ENCODE measurements at places on chromosomes 7 and 10.

- no peak for DNase-seq
These were observed 14.7 kb upstream of the ASB4 start for GRCh38 chr7:95471071-95471470.

DNA sequence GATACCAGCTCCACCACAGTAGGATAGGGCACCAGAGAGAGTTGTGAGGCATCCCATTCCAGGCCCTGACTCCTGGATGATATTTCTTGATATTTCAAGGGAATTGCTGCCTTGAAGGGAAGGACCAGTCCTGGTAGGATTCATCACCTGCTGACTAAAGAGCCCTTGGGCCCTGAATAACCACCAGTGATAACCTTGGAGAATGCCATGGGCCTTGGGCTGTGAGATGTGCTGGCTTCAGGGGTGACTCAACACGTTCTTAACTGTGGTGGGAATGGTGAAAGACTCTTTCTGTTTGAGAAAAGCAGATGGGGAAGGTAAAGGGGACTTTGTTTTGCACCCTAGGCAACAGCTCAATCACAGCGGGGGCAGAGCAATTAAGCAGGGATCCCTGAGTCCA is 21.4 kb upstream of the ASZ1 start:
- no peak for DNase-seq

- DNase-seq, result no peak
These were observed 104.7 kb downstream of the GPR85 start for GRCh38 chr7:112981966-112982365.

DNA sequence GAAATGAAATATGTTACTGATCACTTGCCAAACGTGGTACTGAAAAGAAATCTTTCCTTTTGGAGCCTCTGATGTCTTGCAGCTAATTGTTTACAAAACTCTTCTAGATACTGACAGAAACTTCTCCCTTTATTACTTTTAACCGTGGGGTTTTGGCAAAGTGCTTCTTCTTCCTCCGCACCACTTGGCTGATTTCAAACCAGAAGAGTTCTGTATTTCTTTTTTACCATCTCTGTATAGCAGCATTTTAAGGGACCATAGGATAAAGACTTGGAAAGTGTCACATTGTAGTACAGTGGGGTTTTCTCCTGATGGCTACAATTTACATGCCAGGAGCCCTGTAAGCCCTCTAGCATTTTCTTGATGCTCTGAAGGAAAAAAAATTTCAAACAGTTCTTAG is 21.9 kb upstream of the CREB5 start:
- DNase-seq, result no peak

DNA sequence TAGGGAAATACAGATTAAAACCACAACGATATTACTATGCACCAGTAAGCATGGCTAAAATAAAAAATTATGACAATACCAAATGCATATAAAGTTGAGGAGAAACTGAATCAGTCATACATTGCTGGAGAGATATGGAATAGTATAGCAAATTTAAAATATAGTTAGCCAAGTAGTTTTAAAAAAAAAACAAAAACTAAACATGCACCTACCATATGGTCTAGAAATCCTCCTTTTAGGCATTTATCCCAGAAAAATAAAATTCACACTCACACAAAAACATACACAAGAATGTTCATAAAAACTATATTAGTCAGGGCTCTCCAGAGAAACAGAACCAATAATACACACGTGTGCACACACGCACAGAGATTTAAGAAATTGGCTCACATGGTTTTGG is 175.8 kb downstream of the IPMK start:
- no peak for DNase-seq

DNA sequence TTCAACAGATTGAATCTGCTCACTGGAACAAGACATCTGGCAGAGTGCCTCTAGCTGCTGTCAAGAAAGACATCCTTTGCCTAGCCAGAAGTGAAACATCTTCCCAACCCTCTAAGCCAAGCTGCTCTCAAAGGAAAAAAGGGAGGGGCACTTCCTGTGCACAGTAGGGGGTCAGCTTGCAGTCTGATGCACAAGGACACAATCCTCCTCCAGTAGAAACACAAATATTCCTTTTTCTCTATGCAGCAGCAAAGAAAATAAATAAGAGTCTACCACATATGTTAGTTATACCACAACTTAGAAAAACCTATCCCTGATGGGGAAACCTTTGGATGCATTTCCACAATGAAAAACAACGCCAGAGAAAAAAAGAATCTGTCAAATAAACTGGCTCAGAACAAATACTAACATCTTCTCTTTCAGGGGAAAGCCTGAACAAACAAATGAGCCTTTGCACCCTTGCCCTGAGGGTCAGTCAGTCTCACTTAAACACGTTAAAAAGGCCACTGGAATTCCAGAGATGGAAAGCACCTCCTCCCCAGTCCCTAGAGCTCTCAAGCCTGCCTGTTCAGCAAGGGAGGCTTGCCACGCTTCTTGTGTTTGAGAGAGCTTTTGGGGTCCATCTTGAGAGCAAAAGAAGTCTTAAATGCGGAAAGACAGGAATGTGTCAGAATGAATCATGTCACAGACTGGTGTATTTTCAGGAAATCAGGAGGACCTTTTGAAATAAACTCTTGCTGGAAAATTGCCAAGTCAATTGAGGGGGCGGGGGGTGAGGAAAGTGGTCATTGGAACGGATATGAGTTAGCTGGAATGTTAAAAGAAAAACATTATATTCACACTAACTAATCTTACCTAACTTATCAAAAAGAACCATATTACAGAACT is 7.5 kb downstream of the LAMB1 start:
- DNase-seq, result peak; percentile 60

DNA sequence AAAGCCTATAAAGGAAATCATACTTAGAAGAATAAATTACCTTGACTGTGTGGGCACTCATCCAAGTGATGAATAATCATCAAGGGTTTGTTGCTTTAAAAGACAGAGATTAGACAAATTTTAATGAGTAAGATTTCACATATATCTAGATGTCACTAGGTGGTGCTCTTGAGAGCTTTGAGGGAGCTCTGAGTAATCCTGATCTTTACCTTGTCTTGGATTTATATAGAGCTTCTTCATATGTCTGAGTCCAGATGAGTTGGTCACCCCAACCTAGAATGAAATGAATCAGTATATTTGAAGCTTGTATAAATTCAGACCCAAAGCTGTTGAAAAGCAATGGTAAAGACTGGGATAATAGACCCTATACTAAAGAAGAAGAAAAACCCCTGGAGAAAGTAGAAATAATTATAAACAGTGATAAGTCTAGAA is 3.7 kb downstream of the AGR2 start:
- peak; percentile 45 for DNase-seq

DNA sequence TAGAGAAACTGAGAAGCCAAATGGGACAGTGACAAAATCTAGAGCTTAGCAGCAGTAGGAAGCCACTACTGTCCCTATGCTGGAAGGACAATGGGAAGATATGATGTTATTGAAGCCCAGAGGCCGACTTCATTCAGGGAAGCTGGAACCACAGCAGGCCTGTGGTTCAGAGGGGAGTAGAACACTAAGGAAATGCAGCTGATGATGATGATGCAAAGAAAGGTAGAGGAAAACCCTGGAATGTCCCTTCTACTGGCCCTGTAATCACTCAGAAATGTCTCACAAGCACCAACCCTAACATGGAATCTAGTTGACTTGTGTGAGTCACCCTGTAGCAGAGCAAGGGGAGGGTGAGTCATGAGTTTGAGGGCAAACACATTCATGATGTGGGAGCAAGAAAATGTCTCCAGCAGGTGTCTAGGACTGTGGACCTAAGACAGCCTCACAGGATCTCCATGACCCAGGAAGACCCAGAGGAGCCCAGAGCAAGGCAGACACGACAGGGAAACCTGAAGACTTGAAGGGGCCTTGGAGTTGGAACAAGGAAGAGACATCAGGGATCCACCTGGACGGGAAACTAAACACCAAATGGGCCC is 37.0 kb upstream of the LRRC17 start:
- DNase-seq, result no peak

- DNase-seq, result peak; percentile 4
These were observed 96.4 kb upstream of the DIP2C start for GRCh38 chr10:785861-786214.

DNA sequence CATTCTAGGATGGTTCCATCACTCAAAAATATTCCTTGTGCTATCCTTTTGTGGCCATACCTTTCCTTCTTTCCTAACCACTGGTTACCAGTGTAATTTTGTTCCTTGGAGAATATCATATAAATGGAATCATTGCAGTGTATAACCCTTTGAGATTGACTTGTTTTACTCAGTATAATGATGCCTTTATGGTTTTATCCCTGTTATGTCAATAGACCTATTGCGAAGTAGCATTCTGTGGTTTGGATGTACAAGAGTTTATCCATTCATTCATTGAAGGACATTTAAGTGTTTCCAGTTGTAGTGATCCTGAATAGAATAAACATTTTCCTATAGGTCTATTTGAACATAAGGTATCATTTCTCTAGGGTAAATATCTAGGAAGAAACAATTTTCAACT is 54.2 kb downstream of the RBM33 start:
- DNase-seq, result no peak

DNA sequence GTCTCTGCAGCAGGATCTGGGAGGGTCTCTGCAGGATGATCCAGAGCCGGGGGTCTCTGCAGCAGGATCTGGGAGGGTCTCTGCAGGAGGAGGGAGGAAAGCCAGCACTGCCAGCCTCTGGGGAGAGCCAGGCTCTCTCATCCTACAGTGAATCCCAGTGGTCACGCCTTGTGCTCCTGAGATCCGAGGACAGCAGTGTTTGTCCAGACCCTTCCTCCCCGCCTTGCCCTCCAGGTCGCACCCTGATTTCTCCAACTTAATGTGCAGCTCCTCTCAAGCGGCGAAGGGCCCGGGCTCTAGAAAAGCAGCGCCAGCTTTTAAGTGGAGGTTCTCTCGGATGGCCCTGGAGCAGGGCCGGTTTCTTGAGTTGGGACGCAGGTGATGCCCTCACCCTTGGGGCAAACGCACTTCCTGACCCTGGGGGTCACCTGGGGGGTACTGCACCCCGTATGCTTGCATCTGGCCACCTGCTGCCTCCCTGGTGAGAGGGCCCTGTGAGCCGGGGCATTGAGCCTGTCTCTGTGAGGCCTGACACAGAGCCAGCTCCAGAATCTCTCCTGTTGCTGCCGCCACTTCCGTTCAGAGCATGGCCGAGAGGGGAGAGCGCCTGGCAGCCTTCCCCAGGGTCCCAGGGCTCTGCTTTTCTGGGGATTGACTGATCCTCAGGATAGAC is 111.6 kb downstream of the ACTR3B start:
- no peak for DNase-seq

- no peak for DNase-seq
These were observed 38.5 kb downstream of the EN2 start for GRCh38 chr7:155496267-155497005.

DNA sequence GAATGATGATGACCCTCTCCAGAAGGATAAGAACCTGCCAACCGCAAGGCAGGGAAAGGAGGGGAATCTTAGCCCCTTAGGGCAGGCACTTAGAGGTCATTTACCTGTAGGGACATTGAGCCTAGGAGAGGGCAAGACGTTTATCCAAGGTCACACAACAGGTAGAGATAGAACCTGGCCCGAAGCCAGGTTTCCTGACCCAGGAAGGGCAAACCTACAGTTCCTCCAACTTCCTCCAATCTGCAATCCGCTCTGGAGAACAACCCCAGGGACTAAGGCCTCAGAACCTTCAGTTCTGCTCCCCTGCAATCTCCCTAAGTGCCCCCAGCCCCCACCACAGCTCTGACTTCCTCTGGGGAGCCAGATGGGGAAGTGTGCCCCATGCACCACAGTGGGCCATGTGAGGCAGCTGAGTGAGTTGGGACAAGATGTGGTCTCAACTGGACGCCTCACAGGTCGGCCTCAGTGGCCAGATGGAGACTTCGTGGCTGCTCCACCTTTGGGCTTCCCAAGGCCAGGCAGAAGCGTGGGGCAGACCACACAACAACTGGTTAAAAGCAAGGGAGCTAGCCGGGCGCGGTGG is 1.4 kb upstream of the PSAP start:
- no peak for DNase-seq

GRCh38 chr7:81075150-81075549 is 156.3 kb upstream of the SEMA3C start:
- no peak for DNase-seq

DNA sequence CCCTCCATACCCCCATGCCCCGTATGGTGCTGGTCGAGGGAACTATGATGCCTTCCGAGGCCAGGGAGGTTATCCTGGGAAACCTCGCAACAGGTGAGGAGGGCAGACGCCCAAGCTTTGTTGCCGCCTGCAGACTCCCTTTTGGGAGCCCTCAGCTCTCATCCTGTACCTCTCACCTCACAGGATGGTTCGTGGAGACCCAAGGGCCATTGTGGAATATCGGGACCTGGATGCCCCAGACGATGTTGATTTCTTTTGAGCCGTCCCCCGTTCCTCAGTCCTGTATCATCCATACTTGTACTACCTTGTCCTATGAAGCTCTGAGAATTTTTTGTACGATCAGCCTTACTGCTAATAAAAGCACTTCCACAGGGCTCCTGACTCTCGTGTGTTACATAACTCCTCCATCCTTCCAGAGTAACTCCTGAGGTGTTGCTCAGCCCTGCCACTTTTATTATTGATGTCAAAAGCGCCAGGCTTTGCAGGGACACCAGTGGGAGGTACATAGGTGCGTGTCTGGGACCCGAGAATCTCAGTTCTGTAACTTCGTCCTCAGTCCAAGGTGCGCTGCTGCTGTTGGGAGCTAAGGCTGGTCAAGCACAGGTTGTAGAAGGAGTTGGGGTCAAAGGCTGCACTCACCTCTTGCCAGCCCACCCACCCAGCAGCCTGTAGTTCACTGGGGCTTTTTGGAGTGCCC is 1.1 kb downstream of the UFSP1 start:
- no peak for DNase-seq

- DNase-seq, result no peak
These were observed 7.7 kb downstream of the GRM8 start for GRCh38 chr7:127245002-127245401.

GRCh38 chr10:78307576-78307975 is 273.9 kb downstream of the RPS24 start:
- DNase-seq, result no peak

DNA sequence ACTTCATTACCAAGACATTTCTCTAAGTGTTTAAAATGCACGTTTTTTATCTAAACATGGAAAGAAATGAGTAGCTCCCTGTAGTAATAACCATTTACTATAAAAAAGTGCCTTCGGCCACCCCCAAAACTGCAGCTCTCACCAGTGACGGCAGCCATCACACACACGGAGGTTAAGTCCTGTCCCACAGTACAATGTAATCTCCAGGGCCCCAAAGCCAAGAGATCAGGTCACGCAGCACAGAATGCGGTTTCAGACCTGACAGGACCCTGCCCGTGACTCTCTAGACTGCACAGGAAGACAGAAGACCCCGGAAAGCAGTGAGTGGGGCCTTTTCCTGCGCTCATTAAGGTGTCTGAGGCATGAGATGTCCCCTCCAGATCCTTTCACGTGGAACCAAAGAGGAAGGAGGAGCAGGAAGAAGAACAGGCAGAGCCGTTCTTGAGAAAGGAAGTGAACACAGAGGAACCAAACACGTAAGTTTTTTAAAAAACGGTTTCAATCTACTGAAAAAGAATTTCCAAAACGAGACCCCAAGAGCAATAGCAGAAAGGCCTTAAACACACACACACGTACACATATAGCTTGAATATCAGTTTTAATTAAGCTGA is 125.7 kb downstream of the ZMYND11 start:
- DNase-seq, result no peak

DNA sequence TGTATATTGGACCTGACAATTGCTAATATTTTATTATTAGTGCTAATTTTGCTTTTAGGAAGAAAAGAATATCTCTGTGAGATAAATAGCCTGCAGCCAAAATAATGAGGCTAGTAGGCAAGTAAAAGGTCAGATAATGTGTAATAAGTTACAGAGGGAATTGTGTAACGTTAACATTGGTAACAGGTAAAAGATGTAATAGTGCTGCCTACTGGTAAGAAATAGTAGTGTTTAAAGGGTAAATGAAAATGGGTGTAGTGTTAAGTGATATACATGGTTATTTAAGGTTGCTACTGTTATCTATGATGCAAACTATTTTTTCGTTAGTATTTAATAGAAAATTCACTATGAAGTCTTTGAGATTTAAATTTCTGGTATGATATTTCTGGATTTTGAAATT is 9.2 kb upstream of the FOXP2 start:
- no peak for DNase-seq
